Stimulated activated CD4-positive, alpha-beta T cell treated with anti-CD3 and anti-CD28 coated beads, Interleukin-12 subunit alpha, Interleukin-12 subunit beta, amount 100 ng/mL, for 4 hours (primary cell): ENCODE measurements at places on chromosomes 2 and 18.

- no peak for DNase-seq
Observed at GRCh38 chr18:49628119-49628518, 66.3 kb downstream of the LIPG start.

DNA sequence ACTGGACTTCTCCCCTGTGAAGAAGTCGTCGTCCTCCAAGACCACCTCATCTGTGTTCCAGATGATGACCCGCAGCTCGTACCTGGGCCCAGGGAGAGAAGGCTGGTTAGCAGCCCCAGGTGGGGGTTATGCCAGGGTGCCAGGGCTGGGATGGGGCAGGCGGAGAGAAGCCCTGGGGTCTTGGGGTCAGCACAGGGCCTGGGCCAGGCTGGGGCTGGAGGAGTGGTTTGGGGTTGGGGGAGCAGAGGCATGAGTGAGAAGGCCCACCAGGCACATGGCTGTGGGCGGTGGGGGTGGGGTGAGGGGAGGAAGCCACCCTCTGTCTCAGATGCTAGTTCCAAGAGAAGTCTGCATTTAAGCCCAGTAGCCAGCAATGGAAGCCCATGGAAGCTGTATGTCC is 15.8 kb downstream of the OTOF start:
- no peak for DNase-seq

- DNase-seq, result no peak
Observed at GRCh38 chr2:32611366-32611765, 16.5 kb upstream of the TTC27 start.

DNA sequence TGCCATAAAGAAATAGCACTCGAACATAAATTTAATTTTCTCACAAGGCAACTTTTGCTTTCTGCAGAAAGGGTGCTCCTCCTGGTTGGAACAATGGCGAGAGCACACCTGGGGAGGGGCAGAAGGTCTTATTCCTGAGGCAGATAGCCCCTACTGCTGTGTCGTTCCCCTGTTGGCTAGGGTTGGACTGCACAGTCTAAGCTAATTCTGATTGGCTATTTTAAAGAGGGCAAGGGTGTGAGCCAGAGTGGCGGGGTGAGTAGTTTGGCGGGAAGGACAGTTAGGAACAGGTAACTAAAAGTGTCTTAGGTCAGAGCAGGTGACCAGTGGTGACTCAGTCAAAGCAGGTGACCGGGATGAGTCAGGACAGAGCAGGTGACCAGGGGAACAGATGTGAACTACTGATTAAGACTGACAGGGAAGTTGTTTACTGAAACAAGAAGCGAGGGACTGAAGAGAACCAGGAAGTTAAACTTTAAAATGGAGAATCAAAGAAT is 49.7 kb upstream of the AGAP1 start:
- DNase-seq, result no peak

DNA sequence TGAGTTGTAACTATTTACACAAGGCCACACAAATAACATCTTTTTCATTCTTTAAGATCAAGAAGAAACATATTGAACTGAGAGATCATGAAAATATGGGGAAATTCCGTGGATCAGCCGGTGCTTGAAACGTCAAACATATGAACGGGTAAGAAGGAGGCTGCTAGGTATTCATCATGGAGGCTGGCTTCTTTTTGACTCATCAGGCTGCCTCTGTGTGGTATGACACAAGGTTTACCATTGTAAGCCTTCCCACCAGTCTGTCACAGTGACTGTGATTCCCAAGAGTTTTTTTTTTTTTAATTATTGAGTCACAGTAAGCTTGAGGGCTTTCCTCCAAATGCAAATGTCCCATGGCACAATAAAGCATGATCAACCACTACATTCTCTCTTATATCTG is 506.9 kb downstream of the BCL11A start:
- no peak for DNase-seq

- DNase-seq, result no peak
Observed at GRCh38 chr2:167939514-167940345, 307.7 kb downstream of the STK39 start.

DNA sequence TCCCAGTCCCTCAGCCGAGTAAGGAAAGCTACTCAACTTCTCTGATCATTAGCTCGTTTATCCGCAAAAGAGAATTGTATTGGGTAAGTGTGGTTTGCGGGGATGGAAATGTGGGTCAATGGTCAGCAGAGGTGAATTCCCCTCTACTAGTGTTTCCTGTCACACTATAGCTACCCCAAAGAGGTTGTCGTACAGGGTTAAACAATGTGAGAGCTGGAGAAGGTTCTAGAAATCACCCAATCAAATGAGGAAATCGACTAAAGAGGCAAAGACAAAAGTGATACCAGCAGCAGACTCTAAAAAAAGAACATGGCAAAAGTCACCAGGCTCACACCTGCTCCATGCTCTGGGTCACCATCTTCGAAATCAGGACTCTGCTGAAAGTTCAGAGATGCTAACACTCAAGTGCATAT is 144.7 kb upstream of the ITGA4 start:
- DNase-seq, result no peak

GRCh38 chr2:222878301-222878876 is 17.6 kb downstream of the ACSL3 start:
- no peak for DNase-seq

DNA sequence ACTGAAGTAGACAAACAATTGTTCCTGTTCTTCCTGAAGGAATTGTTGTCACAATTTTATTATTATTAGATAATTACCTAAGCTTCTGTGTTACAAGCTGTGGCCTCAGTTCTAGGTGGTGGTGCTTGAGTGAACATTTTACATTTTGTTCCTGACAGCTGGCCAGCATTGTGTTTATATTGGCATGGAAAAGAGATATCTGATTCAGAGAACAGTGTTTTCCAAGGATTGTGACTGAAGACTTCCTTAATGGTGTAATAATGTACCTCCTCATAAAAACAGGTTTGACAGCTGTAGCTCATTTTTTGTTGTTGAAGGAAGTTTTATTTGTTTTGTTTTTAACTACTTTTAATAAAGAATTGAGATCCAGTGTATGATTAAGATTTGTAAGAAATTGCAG is 95.2 kb downstream of the EPB41L5 start:
- DNase-seq, result no peak

DNA sequence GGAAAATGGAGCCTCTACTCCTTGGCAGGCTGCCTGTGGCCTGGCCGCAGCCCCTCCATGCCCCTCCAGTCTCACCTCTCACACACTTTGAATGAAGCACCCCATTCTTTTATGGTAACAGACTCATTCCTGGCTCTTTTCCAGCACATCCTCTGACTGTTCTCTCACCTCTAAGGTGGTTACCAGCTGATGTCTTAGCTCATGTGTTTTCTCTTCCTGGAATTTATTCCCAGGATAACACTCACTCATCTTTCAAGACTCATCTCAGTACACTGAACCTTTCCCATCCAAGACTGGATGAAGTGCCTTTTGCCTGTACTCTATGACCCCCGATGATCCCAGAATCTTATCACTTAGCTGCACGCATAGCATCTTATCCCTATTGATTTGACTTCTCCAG is 50.6 kb downstream of the SLC9A4 start:
- DNase-seq, result no peak

- no peak for DNase-seq
Observed at GRCh38 chr2:143132355-143132754, 3.1 kb downstream of the ARHGAP15 start.

- no peak for DNase-seq
Observed at GRCh38 chr2:235419996-235420395, 73.8 kb upstream of the AGAP1 start.

- DNase-seq, result no peak
Observed at GRCh38 chr2:9765611-9766531, 77.4 kb upstream of the TAF1B start.
